ENCODE measurements at places on chromosomes 7 and 10.

DNA sequence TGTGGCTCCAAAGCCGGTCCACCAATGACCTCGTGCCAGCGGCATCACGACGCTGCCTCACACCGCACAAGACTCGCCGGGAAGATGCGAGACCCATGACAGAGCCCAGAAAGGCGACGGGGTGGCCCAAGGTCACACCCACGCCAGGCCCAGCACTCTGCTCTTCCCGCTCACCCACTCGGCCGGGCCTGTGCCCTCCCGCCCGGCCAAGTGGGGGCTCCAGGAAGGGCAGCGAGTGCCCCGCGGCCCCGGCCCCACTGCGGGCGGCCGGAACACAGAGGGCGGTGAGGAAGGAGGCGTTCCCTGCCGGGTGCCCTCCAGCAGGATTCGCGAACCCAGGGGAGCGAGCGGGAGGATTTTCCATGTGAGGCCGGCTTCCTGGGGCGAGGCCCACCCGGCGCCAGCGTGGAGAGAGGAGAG, 56.3 kb downstream of the PDGFA start:
- no peak for DNase-seq

DNA sequence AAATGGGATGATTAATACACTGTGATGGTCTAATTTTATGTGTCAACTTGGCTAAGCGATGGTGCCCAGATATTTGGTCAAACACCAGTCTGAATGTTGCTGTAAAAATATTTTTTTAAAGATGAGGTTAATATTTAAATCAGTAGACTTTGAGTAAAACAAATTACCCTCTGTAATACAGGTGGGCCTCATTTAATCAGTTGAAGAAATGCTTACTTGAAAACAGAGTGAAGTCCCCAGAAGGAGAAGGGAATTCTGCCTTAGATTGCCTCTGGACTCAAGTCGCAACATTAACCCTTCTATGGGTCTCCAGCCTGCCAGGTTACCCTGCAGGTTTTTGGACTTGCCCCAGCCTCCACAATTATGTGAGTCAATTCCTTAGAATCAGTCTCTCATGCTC, 49.8 kb upstream of the AGK start:
- no peak for DNase-seq

- DNase-seq: no peak
These were observed 109.3 kb downstream of the RTKN2 start for GRCh38 chr10:62159351-62159750.

GRCh38 chr7:133836666-133837065, 290.5 kb upstream of the LRGUK start:
- no peak for DNase-seq

GRCh38 chr10:74898201-74898976, 72.0 kb downstream of the KAT6B start:
- no peak for DNase-seq

DNA sequence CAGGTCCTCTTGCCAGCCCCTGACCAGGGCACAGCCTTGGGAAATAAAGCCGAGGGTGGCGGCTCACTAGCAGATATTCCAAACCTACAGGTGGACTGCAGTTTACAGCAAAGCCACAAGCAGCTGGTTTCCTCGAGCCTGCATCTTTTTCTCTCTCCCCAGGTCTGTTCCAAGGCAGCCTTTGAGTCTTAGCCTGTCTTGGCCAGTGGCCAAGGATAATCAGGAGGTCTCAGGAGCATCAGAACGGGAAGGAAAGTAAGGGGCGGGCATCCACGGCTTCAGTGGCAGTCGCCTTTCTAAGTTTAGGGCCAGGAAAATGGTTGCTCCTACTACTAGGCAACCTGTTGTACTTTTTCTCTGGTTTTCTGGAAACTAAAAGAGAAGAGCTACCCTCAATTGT, 219.7 kb upstream of the ZMIZ1 start:
- no peak for DNase-seq

GRCh38 chr7:159119851-159120539, 24.7 kb downstream of the VIPR2 start:
- DNase-seq: no peak

DNA sequence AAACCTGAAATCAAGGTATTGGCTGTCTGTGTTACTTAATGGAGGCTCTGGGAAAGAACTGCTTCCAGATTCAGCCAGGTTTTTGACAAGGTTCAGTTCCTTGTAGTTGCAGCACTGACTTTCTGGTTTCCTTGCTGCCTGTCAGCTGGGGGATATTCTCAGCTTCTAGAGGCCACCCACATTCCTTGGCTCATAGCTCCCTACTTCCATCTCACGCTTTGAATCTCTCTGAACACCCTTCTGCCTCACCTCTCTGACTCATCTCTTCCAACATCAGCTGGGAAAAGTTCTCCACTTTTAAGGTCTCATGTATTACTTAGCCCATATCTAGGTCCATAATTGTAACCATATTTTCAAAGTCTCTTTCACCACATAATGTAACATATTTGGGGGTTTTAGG, 22.9 kb upstream of the GPR22 start:
- no peak for DNase-seq

GRCh38 chr7:17054206-17054605, 172.4 kb upstream of the AGR3 start:
- DNase-seq: no peak

GRCh38 chr7:151327659-151328058, 14.0 kb upstream of the NUB1 start:
- DNase-seq: no peak

GRCh38 chr7:3495530-3495929, 194.5 kb downstream of the SDK1 start:
- DNase-seq: no peak

DNA sequence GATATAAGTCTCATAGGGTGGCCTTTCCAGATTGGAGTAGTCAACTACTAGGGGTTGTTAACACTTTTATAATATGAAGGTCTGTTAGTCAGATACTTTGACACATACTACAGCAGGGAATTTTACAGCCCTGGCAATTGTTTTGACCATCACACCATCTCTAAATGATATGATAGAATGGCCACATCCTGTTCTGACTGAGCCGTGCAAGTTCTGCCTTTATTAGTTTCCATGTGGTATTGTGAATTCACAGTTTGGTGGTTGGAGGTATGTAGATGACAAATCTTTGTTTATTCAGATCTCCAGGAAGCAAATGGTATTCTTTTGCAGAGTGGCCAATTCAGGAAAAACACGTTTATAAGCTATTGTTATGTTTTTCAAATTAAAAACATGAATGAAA, 83.0 kb downstream of the NRG3 start:
- DNase-seq: no peak

GRCh38 chr7:151367284-151367683, 25.7 kb downstream of the NUB1 start:
- no peak for DNase-seq

GRCh38 chr7:69967689-69968450, 369.6 kb downstream of the AUTS2 start:
- no peak for DNase-seq

DNA sequence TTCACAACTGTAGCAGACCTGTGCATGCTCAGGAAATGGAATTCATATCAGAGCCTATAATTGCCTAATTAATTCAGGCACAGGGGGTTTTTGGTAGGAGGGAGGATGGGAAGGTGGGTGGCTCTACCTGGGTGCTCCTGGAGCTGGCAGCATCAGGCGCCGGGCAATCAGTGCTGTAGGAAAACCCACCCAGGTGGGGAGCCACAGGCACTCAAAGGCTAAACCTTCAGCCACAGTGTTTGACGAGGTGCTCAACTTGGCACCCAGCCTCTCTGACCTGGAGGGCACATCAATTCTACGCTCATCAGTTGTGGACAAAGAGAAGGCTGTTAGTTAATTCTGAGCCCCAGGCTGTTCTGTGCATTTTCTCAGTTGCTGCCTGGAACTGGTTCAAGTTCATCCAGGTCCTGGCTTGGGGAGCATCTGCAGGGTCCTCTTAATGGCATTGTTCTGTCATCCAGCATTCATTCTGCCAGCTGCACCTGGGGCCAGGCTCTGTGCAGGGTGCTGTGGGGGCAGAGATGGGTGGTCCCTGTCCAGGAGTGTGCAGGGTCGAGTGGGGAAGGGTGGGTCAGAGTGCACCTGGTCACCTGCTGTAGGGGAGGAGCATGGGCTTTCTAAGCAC, 54.1 kb upstream of the NPTX2 start:
- no peak for DNase-seq

GRCh38 chr7:116246357-116246756, 36.0 kb downstream of the TES start:
- DNase-seq: no peak

- DNase-seq: no peak
These were observed 607.8 kb downstream of the PTPRN2 start for GRCh38 chr7:157979636-157980340.

GRCh38 chr7:22681852-22682657, 44.9 kb upstream of the IL6 start:
- DNase-seq: no peak

- DNase-seq: no peak
These were observed 84.6 kb upstream of the PDGFA start for GRCh38 chr7:604001-604883.

- DNase-seq: peak; percentile 60
These were observed 71.2 kb upstream of the FOXK1 start for GRCh38 chr7:4610768-4611467.

DNA sequence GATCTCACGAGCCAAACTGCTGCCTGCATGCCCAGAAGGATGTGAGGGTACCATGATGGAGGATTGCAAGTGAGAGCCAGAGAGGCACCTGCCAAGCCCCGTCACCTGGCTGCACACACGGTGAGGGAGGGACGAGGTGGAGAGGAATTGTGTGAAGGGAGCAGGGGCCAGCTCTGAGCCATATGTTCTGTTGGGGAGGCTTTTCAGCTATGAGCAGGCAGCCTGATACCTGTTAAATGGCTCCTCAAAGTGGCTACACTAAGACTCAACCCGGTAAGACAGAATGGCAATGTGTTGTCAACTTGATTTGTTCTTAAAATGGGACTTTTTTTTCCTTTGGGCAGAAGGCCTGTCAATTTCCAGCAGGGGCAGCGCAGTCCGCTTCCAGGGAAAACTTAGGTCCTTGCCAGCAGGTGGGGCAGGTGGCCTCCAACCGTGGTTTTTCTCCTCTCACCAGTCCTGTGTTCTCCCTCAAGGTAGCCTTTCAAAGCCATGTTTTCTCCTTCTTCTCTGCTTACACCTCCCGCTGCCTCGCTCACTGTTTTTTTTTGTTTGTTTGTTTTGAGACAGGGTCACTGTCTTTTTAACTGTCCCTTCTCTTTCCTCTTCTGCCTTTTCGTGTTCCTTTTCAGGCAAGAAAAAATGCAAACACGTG, 57.7 kb upstream of the ZNRF2 start:
- DNase-seq: peak; percentile 48

- peak; percentile 61 for DNase-seq
These were observed 58.8 kb downstream of the PARP12 start for GRCh38 chr7:140003913-140004382.

DNA sequence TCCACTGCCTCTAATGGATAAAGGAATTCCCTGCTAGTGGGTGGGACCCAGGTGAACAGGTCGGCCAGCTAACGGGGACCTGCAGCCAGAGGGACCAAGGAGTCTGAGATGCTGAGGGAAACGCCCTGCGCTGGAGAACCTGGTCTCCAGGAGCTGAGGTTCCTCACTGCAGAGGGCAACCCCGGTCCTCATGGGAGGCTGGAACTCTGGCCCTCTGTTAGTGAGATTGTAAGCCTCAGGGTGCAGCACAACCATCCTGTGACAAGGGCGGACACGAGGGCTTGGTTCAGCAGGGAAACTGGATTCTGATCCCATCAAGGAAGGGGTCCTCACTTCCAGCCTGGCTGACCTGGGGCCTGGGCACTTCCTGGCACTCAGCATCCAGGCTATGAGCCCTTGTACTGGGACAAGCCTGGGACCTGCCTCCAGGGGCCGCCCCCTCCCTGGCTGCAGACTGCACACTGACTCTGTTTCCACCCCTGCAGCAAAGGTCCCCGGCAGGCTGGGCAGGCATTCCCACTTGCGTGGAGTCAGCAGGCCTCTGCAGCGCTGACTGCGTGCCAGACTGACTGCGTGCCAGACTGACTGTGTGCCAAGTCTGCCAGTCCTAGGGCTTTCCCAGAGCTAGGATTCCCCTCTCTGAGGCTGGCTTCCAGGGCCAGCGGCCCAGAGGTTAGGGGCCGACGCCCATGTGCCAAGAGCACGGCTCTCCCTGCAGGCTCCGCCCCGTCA, 143.2 kb downstream of the MAPK8 start:
- no peak for DNase-seq

- DNase-seq: no peak
These were observed 107.0 kb downstream of the LARP4B start for GRCh38 chr10:824497-824896.

- no peak for DNase-seq
These were observed 43.0 kb downstream of the SHOC2 start for GRCh38 chr10:110962443-110962842.

DNA sequence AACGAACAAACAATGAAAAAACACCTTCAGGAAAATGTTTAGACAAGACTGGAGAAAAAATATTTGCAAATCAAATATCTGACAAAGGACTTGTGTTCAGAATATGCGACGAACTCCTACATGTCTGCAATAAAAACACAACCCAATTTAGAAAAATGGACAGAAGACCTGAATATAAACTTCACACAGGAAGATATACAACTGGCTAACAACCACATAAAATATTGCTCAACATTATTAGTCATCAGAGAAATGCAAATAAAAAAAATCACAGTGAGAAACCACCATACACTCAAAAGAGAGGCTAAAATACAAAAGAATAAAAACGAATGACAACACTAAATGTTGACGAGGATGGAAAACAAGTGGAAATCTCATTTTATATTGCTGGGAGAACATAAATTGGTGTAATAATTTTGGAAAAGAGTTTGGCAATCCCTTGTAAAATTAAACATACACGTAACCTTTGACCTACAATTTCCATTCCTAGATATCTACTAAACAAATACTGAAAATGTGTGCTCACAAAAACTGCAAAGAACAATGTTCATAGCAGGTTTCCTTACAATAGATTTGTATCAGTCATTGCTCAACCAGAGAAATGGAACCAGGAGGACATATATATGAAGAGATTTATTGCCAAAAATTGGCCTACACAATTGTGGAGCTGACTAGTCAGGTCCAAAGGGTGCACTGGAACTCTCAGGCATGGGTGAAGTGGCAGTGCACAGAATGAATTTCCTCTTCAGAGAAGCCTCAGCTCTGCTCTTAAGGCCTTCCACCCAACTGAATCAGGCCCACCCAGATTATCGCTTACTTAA, 82.9 kb upstream of the OGDHL start:
- peak; percentile 6 for DNase-seq

- no peak for DNase-seq
These were observed 655.9 kb upstream of the IGFBP3 start for GRCh38 chr7:46576950-46577349.

- DNase-seq: no peak
These were observed 18.3 kb downstream of the DGKI start for GRCh38 chr7:137828456-137828855.

- no peak for DNase-seq
These were observed 321.0 kb downstream of the WDR37 start for GRCh38 chr10:1377231-1377630.

GRCh38 chr10:86872757-86873156, 84.7 kb downstream of the MMRN2 start:
- DNase-seq: no peak

Data from HuH-7.5 (cell line).